Psoas muscle (tissue), 8 donors: ENCODE measurements at places on chromosomes 7 and 10. TPM values are rescaled to one million over a fixed set of nuclear protein-coding genes. Genes with fewer than 3 reads are reported as not detected.

DNA sequence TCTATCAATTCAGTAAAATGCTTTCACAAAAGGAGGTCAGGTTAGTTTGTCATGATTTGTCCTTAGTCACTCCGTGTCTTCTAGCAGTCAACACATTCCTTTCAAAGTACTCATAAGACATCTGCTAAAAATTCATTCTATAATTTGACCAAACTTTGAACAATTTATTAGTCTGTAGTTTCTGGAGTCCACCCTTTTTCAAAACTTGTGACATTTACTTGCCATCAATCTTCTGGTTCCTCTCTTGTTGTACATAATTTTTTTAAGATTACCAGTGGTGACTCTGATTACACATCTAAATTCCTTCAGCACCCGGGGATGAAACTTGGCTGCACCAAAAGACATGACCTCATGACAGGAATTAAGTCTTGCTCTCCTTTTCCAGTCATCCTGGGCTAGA lies 130.1 kb downstream of the NEBL start:
- no peaks in the 10 kb centered on the region for H3K27me3 ChIP-seq
- H3K4me3 ChIP-seq = no peak overlapping the region
- no peaks in the 10 kb centered on the region for H3K36me3 ChIP-seq
- no peaks in the 10 kb centered on the region for H3K4me1 ChIP-seq

GRCh38 chr7:72057796-72058195 lies 354.3 kb downstream of the CALN1 start:
- H3K27ac ChIP-seq = no peak overlapping the region
- DNase-seq = no peak
- no peaks in the 10 kb centered on the region for H3K36me3 ChIP-seq
- no peaks in the 10 kb centered on the region for H3K4me1 ChIP-seq

DNA sequence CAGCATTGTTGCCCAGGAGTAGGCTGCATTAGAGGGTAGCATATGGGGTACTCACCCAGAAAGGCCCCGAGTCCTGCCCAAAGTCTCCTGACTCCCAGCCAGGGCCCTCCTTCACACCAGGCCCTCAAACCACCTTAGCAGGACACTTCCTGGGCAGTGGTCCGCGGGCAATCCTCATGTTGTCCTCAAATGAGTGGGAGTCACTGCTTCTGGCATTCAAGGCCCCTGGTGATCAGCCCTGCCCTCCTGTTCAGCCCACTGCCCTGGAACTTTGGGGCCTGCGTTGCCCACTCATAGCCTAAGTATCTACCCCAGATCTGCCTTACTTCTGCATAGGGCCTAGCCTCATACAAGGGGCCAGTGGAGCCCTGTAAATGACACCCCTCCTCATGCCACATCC lies 70.9 kb upstream of the PRLHR start:
- no peak for DNase-seq
- H3K27ac ChIP-seq = no peak overlapping the region
- peaks cover 4% of the 10 kb centered on the region for H3K27me3 ChIP-seq
- H3K4me3 ChIP-seq = no peak overlapping the region

DNA sequence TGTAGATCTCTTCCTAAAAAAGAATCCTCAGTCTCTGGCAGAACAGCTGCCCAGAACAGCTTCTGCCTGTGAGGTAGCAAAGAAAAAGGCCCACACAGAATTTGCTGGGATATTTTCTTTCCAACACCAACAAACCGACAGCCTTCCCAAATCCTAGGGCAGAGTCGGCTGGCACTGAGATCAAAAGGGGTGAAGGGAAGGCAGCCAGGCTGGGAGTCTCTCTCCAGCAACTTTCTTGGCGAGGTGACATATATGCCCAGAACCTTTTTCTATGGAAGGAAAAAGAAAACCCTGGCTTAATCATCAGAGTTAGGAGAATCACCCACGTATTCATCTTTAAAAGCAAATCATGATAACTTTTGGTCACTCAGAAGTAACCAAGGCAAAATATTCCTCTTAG lies 279.6 kb downstream of the DNAJB6 start:
- no peak overlapping the region for H3K4me3 ChIP-seq
- H3K36me3 ChIP-seq = no peaks in the 10 kb centered on the region
- DNase-seq = no peak
- H3K27ac ChIP-seq = no peak overlapping the region
- H3K4me1 ChIP-seq = no peaks in the 10 kb centered on the region

- DNase-seq = no peak
- H3K4me1 ChIP-seq = no peaks in the 10 kb centered on the region
- H3K4me3 ChIP-seq = no peak overlapping the region
- H3K27me3 ChIP-seq = no peaks in the 10 kb centered on the region
These were observed 170.8 kb upstream of the BET1 start for GRCh38 chr7:94174956-94175355.

Gene PCLO
- 0.46 TPM for total RNA-seq

Gene TFAM
- 36.0 TPM for total RNA-seq
